ENCODE measurements at places on chromosomes 5 and 9.
A peak's percentile ranks its signal among the peaks of the same experiment; 100 is the strongest.

DNA sequence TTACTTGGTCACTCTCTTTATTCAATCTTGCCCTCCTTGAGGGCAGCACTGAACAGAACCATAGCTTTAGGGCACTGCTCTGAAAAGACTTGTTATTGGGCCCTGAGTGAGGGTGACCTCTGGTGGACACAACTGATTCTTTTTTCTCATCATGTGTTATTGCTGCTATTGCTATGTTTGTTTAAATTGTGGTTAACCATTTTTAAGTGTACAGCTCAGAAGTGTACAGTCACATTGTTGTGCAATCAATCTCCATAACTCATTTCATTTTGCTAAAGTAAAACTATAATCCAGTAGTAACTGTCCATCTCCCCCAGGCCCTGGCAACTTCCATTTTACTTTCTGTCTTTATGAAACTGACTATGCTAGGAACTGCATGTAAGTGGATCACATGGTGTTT lies 351.1 kb upstream of the RIOK2 start:
- DNase-seq: peak; percentile 73

DNA sequence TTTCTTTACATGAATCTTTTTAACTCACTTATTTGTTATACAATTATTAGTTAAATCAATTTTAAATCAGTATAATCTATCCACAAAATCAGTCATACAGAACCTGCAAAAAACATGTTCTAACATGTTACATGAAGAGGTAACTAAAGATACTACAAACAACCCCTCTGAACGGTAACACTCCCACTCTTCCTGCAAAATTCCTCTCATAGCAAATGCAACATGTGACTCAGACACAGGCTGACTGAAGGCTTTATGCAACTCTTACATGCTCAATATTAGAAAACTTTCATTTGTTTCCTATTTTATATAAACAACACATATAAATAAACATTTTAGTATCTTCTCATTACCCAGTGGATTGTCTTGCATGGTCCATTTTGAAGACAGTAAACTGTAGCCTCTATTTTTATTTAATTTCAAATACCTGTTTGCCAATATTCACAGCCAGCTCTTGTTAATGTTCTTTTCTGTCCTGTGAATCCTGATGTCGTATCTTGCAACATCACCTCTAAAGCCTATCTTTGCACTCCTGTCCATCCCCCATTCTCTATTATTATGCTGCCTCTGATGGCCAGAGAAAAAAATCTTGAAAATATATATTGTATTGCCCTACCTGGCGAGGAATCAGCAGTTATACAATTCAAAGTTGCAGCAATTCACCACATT lies 100.5 kb upstream of the CCDC152 start:
- DNase-seq: no peak

DNA sequence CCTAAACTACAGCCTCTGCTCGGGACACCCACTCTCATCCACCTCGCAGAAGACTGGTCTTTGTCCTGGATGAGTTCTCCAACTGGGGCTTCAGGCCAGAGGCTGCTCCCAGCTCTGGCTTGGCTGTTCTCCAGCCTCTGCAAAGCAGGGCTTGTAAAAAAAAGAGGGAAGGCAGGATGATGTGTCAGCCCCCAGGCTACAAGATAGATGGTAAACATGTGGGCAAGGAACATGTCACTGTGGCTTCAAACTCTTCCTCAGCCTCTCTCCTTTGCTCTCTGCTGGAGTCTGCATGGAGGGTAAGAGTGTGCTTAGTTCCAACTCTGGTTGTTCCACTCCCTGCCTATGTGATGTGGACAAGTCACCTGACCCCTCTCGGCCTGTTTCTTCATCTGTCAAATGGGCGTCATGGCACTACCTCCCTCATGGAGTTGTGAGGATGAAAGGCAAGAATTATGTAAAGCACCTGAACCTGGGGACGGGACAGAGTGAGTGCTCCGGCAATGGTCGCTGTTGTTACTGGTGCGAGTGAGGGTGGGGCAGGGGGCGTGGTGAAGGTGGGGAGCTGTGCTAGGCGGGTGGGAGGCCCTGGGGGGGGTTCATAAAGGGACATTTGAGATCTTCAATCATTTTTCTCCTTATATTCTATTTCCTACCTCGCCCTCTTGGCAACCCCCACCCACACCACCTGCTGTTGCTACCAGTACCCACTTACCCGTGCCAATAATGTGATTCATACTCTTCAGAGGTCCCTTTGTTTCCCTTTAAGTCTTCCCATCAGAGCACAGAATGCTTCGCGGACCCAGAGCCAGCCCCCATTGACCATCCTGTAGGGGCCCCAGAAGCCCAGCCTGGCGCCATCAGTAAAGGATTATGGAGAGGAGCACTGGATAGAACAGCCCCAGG lies 6.8 kb upstream of the ZNF79 start:
- DNase-seq: no peak

DNA sequence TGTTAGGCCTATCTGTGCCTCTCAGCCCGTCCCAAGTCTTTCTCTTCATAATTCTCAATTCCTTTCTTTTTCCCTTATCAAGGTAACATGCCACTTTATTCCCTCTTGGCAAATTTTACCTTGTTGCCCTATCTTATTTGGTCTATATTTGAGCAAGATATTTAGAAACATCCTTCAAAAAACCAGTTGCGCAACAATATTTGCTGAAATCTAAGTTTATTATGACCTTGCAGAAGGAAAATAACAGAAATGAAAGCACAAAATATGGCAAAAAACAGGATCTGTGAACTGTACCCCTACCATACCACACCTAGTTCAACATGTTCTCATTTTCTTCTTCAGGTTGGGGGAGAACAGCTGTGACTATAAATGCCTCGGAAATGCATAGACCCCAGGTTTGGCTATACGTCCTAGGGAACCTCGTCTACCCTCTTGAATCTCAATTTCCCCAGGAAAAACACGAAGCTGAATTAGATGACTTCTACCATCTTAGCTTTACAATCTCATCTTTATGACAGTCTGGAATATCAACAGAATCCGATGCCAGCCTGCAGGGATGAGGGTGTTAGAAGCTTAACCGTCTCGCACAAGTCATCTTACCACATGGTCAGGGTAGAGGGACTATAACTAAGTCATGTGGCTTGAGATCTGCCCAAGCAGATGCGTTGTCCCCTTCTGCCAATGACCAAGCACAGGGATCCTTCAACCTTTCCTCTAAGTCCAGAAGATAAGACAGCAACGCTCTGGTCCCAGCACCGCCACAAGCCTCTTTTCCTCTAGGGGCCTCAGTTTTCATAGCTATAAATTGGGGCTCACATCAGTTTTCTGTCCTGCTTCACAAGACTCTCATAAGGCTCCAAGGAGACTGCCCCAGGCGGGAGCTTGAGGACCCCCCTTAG lies 1.3 kb downstream of the LCP2 start:
- no peak for DNase-seq

- no peak for DNase-seq
Observed at GRCh38 chr9:8718121-8718725, 918.6 kb upstream of the DMAC1 start.

- DNase-seq: no peak
Observed at GRCh38 chr9:92467041-92467440, 15.3 kb downstream of the ASPN start.

GRCh38 chr5:177128551-177128981 lies 5.0 kb upstream of the NSD1 start:
- DNase-seq: no peak

GRCh38 chr5:81268521-81269196 lies 32.7 kb upstream of the ZCCHC9 start:
- peak; percentile 21 for DNase-seq

DNA sequence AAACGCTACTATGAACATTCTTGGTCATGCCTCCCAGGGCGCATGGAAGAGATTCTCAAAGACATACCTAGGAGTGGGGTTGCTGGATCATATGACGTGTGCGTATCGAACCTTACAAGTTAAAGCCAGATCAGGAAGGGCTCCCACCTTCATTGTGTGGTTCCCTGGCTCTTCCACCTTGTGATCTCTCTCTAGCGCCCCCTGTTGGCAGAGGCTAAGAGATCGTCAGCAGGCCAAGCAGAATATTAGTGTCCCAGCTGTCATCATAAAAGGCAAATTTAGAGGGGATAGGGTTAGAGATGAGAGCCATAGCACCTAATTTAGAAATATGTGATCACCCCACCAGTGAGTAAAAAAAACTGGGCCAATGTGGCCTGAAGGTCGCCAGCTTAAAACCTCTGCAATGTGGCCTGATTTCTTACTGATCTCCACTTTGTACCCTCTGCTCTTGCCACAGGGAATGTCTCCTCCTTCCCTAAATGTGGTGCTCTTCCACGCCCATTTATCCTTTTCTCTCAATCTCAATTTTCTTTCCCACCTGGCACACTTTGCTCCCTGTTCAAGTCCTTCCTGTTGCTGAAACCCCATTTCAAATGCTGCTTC lies 91.7 kb upstream of the SHB start:
- DNase-seq: peak; percentile 3

GRCh38 chr9:111151537-111151936 lies 113.3 kb upstream of the LPAR1 start:
- no peak for DNase-seq

DNA sequence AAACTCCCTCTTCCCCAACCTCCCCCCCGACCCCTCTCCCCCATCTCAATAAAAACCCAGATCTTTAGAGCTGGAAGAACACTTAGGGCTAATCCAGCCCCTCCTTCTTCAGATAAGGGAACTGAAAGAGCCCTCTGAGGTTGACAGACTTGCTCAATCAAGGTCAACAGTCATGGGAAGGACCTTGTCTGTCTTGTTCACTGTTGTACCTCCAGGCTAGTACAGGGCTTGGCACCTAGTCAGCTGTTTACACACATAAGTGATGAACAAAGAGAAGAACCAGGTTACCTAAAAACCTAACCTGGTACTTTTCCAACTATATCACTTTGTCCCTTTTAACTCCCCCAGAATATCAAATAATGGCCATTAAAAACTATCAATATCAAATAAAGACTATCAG lies 2.4 kb downstream of the TTC39B start:
- no peak for DNase-seq

GRCh38 chr9:5671711-5672353 lies 42.9 kb downstream of the RIC1 start:
- DNase-seq: no peak

DNA sequence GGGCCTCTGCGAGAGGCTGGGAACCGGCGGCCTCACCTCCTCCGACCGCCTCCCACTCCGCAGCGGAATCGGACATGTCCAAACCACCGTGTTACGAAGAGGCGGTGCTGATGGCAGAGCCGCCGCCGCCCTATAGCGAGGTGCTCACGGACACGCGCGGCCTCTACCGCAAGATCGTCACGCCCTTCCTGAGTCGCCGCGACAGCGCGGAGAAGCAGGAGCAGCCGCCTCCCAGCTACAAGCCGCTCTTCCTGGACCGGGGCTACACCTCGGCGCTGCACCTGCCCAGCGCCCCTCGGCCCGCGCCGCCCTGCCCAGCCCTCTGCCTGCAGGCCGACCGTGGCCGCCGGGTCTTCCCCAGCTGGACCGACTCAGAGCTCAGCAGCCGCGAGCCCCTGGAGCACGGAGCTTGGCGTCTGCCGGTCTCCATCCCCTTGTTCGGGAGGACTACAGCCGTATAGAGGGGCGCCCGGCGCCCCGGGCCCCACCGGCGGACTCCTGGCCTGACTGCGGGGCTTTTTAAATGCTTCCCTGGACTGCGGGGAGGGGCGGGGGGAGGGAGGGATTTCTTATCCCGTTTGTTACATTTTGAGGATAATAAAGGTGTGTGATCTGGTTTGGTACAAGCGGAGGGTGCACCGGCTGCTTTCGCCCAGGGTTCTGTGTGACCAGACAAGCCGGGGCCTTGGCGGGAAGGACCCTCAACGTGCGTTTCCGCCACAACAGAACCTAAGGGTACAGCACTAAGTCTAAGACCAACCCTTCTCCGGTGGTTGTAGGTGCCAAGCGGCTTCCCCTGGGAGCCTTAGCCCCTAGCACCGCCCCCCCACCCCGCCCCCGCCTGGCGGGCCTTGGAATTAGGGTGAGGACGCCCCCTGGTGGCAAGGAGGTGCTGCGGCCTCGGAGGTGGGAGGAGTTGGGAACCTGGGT lies 9.3 kb downstream of the PRR7 start:
- DNase-seq: peak; percentile 87

DNA sequence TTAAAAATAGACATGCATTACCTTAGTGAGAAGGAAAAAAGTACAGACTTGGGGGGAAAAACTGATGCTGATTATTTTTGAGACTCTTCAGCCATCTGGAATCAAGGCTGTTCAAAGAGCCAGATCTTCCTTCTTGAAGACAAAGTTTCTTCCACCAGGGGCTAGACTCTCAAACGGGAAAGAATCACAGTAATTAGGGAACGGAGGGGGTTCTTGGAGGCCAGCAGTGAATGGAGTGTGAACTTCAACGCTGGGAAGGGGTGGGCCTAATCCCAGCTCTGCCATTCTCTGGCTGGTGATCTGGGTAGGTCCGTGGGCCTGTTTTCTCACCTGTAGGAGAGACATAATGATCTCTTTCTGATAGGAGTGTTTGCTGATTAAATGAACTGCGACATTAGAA lies 21.1 kb upstream of the LHX2 start:
- no peak for DNase-seq

GRCh38 chr5:77921094-77921768 lies 145.1 kb upstream of the TBCA start:
- DNase-seq: no peak

DNA sequence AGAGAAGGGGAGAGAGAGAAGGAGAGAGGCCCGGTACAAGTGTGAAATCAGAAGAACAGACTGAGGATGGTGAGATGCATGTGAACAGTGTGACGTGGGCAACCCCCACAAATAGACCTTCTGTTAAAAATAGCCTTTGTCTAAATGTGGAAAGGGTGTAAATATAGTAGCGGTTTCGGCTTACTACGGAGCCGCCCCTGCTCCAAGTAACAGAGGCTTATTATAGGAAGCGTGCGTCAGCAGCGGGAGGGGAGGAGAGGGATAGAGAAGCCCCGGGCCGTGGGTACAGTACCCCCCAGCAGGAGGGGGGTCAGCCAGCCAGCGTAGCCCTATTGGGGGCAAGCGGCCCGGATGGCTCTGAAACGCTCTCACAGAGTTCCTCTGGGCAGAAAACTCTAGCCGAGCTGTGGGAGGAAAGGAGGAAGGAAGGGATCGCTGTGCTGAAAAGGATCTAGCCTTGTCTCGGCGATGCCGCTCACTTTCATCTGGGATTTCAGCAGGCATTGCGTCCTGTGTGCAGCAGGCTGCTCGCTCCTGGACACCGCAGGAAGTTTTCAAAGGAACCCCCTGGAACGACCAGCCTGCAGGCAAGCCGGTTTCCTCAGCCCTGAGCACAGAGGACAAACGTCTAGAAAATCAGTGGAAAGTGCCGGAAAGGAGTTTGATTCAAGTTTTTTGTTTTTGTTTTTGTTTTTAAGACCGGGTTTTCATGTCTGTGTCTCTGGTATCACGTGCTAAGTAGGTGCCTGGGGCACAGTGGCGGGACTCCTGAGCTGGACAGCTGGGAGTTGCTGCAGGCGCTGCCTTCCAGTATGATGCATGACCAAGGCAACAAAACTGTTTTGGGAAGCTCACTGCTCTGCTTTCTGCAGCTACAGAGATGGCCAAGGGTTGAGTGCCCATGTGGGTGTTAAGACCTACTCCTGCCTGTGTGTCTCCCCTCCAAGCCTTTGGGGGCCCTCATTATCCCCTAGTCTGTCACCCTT lies 146.6 kb downstream of the SEC61B start:
- no peak for DNase-seq

GRCh38 chr9:37678789-37679273 lies 28.1 kb downstream of the FRMPD1 start:
- DNase-seq: no peak

GRCh38 chr5:17190242-17190778 lies 27.1 kb upstream of the BASP1 start:
- DNase-seq: peak; percentile 67

- DNase-seq: no peak
Observed at GRCh38 chr5:59731809-59732208, 161.7 kb downstream of the PDE4D start.
